ENCODE measurements at places on chromosomes 4 and X.

DNA sequence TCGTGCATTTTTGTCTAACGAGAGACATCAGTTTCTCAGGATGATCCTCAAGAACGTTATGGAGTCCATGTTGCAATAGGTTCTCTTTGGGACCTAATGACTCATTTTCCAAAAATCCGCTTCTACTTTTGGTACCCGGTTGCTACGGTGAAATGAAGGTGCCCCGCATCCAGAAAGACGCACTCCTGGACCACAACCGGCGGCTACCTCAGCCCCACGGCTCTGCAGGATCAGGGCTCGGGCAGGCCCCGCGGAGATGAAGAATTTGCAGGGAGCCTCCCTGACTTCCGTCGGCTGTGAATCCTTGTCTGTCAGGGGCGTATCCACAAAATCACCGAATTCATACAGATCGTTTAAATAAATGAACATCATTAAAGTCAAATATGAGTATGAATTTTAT lies 15.6 kb downstream of the GTPBP6 start:
- no peak for DNase-seq

DNA sequence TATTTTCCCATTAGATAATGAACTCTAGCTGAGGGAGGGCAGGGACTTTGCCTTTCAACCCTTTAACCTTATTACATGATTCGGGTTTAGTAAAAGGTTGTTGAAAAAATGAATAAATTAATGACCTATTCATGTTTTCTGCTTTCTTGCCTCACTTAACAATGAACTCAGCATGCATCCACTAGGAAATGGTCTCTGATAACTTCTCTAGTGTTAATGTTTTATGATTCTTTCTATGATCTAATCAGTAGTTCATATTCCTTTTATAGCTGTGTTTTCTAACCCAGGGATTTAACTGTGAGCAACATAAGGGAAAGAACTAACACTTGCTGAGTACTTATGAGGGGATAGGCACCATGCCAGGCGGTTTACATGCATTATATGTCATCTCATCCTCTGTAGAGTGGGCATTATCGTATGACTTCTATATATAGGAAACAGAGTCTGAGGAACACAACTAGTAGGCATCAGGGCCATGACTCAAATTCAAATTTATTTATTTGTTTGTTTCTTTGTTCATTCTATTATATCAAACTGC lies 236.7 kb upstream of the MAB21L2 start:
- no peak for DNase-seq

GRCh38 chrX:156003486-156004185 lies 6.1 kb downstream of the IL9R start:
- no peak for DNase-seq

DNA sequence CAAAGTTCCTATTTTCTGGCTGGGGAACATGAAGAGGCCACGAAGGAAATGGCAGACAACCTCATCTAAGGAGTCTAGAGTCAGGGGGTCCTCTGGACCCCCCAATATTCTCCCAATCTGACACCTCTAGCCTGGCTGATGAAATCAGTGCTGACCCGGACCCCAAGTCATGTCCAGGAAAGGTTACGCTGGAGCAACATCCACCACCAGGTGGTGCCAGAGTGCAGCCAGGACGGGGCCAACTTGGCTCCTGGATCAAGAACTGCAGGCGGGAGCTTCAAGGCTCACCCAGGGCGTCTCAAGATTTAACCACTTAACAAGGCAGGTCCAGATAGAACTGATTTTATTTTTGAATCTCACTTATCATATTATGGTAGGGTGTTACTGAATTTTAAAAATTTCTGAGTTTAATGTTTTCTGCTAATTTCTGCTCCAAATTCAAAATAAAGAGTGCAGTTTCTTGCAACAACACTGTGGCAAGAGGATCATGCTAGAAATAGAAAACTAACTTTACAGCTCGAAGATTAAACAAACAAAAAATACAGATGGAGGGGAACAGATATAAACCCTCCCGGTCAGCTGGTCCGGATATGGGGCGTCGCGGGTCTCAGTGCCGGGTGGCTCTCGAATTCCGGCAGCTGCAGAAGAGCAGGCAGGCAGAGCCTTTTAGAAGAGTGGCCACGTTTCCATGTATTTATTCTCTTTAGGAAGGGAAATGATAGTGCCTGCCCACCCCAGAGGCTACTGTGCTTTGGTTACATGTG lies 135.5 kb downstream of the AFAP1 start:
- DNase-seq: peak; percentile 39

DNA sequence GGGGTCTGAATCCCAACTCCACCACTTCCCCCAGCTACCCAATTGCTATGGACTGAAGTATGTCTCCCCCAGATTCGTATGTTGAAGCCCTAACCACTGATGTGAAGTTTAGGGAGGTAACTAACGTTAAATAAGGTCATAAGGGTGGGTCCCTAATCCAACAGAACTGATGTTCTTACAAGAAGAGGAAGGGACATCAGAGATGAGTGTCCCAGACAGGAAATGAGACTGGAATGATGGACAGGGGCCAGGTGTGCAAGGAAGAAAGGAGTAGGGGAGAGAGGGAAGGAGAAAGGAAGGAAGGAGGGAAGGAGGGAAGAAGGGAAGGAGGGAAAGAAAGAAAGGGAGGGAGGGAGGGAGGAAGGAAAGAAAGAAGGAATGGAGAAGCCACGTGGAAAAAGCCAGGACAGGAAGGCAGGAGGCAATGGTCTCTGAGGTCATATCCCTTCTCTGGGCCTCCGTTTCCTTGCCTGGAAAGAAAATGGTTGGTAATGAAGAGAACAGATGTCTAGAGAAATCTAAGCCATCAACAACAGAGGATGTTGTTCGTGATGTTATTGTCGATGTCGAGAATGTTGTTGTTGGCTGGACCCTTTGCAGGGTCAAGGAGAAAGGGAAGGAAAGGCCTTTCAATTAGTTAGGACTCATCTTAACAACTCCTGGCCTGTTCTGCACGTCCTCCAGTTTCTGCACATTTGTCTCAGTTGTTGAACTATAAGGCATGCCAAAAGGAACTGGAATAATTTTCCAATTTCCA lies 59.0 kb upstream of the FGFBP2 start:
- DNase-seq: no peak

- no peak for DNase-seq
These were observed 60.9 kb downstream of the AASDH start for GRCh38 chr4:56326363-56326762.

Data from bone marrow (tissue), 2 donors.